ENCODE measurements at places on chromosomes 7 and 10.

GRCh38 chr7:42596737-42597136 is 315.1 kb downstream of the C7orf25 start:
- no peak for DNase-seq

DNA sequence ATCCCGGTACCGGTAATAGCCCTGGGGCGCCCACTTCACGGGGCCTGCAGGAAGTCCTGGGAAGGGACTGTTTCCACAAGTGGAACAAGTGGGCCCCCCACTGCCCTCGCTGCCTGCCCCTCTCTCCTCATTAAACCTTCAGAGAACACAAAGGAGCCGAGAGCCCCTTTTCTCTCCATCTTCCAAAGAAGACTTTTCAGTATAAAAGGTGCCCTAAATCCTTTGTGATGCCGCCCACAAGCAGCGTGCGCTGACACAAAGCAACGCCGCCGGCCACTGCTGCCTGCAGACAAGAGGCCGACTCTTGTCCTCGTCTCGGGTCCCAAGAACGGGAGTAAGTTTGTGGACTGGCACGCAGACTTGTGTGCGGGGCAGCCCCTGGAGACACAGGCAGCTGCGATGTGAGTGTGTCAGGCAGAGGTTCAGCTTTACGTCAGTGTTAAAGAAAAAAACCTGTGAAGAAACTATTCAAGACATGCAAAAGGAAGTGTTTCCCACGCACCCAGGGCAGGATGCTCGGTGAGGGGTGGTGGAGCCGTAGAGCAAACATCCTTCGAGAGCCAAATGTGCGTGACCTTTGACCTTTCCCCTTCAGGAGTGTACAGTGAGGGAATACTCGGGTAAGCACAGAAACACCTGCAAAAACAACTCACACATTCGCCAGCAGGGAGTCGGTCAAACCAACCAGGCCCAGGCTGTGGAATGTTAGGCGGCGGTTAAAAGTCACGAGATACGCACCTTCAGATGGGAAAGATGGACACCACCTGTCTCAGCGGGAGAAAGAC is 118.2 kb downstream of the VIPR2 start:
- DNase-seq: no peak

- DNase-seq: no peak
Measured at GRCh38 chr7:56087445-56087844, 5.3 kb downstream of the PHKG1 start.

GRCh38 chr7:25250386-25250785 is 22.1 kb upstream of the NPVF start:
- DNase-seq: no peak
